ENCODE measurements at places on chromosomes 6 and 20. TPM values are rescaled to one million over a fixed set of nuclear protein-coding genes. Genes with fewer than 3 reads are reported as not detected.

CGA gene
- total RNA-seq = not detected

TCP1 gene
- 107 TPM for total RNA-seq

OLIG3 gene
- total RNA-seq = not detected

LGSN gene
- total RNA-seq = not detected

SLC4A11 gene
- total RNA-seq = 0.89 TPM

SLC16A10 gene
- total RNA-seq = 3.1 TPM

BHLHE23 gene
- total RNA-seq = not detected

SLC17A2 gene
- not detected for total RNA-seq

OR2B6 gene
- total RNA-seq = not detected

ENTPD6 gene
- 59.3 TPM for total RNA-seq

CASS4 gene
- total RNA-seq = 2.4 TPM

LKAAEAR1 gene
- not detected for total RNA-seq

SLC2A10 gene
- 14.7 TPM for total RNA-seq

ZNF334 gene
- total RNA-seq = 9.0 TPM

PNPLA1 gene
- 0.22 TPM for total RNA-seq

POPDC3 gene
- total RNA-seq = 9.9 TPM

TMC2 gene
- 0.22 TPM for total RNA-seq

FOXA2 gene
- total RNA-seq = not detected

GSTA2 gene
- not detected for total RNA-seq

OPRL1 gene
- 1.0 TPM for total RNA-seq

C4A gene
- total RNA-seq = 453 TPM

E2F1 gene
- 1.4 TPM for total RNA-seq

COL21A1 gene
- 31.4 TPM for total RNA-seq
